ENCODE measurements at places on chromosomes 7 and 10. TPM values are rescaled to one million over a fixed set of nuclear protein-coding genes. Genes with fewer than 3 reads are reported as not detected.

EFCAB10 gene
- total RNA-seq: not detected

DNA sequence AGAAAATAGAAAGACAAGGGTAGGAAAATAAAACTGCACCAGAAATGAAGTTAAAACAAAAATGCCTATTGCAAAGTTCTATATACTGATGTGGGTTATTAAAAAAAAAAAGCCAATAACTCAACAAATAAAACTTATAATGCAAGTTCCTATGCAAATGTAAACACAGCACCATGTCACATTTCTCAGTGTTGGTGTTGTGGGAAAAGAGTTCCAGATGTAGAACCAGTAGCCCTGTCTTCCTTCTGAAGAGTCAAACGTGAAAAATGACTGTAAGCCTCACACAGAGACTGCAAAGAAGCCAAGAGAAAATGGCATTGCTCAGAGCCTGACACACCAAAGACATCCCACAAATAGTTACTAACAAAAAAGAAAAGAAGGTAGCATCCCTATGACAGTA lies 10.1 kb downstream of the PON2 start:
- H3K36me3 ChIP-seq: peaks cover 8% of the 10 kb centered on the region
- DNase-seq: no peak
- H3K27ac ChIP-seq: no peak overlapping the region
- peaks cover 5% of the 10 kb centered on the region for H3K4me1 ChIP-seq
- H3K4me3 ChIP-seq: no peak overlapping the region

GRCh38 chr10:129875993-129876726 lies 87.9 kb downstream of the EBF3 start:
- H3K27me3 ChIP-seq: no peaks in the 10 kb centered on the region
- no peaks in the 10 kb centered on the region for H3K36me3 ChIP-seq
- no peak overlapping the region for H3K27ac ChIP-seq
- H3K4me1 ChIP-seq: no peaks in the 10 kb centered on the region
- no peak for DNase-seq

GRCh38 chr7:26307226-26307625 lies 15.6 kb downstream of the SNX10 start:
- H3K27ac ChIP-seq: no peak overlapping the region
- H3K4me1 ChIP-seq: no peaks in the 10 kb centered on the region
- no peaks in the 10 kb centered on the region for H3K27me3 ChIP-seq
- peak; percentile 23 for DNase-seq
- no peaks in the 10 kb centered on the region for H3K36me3 ChIP-seq

PTPRE gene
- total RNA-seq: 25.7 TPM

All from transverse colon (tissue), 4 donors.